NCI-H1105 (cell line): ENCODE measurements at places on chromosomes 2 and 18.

- DNase-seq: no peak
Observed at GRCh38 chr18:58603375-58604067, 25.4 kb downstream of the ALPK2 start.

DNA sequence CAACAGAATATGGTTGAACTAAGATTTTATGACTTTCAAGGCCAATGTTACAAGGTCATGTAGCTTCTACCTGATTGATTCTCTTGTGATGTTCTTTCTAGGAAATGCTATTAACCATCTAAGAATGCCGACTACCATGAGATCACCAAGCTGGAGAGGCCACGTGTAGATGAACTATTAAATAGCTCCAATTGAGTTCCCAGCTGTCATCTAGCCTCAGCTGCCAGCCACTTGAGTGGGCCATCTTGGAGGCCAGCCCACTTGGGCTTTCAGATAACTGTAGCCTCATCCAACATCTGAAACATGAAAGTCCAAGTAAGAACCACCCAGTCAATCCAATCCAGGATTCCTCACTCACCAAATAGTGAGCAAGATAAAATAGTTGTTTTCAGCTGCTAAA lies 376.9 kb upstream of the TMEFF2 start:
- DNase-seq: no peak

DNA sequence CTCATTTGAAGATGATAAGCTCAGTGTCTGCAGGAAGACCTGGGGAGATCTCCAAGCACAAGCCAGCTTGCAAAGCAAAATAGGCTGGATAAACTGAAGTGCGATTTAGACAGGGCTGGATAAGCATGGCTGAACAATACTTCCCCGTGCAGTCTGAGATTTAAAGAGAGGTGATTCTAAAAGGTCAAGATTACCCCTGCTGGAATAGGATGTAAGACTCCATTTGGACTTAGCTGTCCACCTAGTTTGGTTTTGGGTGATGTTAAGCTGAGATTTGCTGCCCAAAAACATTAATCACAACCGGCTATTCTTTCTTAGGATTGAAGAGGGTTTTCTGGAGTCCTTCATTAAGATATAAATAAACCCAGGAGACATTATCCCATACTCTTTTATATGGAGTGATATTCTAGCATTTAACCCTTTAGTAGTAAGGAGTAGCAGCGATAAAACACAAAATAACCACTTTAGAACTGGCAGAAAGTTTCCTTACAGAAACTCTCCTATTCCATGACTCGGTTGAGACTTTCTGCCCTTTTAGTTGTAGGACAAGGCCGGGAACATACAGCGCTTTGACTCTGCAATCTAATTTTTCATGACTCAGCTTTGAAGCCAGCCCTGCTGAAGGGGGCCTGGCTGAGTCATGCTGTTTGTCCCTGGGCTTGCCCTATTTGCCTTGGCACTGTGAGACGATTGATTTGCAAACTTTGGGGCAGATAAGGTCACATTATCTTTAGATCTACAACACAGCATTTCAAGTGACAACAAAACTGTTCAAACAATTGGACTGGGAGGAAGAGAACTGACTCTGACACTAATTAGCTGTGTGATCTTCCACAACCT lies 238.2 kb downstream of the GCA start:
- no peak for DNase-seq

DNA sequence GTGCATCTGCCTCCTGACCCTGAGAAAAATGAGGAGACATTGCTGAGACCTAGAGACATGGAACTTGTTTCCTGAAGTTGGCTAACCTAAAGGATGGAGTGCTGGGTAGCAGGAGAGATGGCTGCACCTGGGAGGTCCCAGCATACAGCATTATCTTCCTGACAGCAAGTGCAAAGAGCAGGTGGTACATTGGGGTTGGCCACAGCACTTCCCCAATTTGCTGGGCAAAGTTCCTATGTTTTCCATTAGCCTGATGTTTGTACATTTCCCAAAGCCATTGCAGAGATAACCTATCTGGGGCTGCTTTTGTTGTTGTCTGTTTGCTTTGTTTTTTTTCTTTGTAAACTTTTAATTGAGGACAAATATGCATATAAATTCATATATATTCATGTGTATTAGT lies 296.7 kb downstream of the HRH4 start:
- no peak for DNase-seq

GRCh38 chr18:13562494-13563029 lies 163.8 kb downstream of the FAM210A start:
- DNase-seq: no peak

GRCh38 chr2:162929571-162929970 lies 91.0 kb upstream of the KCNH7 start:
- DNase-seq: no peak

GRCh38 chr2:69743847-69744264 lies 1.9 kb downstream of the ANXA4 start:
- DNase-seq: no peak

DNA sequence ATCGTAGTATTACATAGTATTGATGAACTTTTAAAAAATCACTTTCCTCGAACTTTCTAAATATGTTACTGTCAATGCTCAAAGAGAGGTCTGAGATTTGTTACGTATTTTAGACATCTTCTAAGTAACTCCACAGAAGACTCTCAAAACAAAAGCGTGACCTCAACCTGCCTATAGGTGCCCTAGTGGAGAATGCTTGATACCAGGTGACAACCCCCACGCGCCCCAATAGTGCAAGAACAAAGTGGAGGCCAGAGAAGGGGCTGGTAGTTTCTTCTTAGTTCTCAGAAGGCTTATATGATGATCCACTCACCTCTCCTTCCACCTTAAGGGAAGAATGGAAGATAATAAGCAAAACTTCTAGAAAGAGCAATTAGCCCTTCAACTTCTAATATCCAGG lies 102.6 kb downstream of the ANKRD44 start:
- DNase-seq: no peak

DNA sequence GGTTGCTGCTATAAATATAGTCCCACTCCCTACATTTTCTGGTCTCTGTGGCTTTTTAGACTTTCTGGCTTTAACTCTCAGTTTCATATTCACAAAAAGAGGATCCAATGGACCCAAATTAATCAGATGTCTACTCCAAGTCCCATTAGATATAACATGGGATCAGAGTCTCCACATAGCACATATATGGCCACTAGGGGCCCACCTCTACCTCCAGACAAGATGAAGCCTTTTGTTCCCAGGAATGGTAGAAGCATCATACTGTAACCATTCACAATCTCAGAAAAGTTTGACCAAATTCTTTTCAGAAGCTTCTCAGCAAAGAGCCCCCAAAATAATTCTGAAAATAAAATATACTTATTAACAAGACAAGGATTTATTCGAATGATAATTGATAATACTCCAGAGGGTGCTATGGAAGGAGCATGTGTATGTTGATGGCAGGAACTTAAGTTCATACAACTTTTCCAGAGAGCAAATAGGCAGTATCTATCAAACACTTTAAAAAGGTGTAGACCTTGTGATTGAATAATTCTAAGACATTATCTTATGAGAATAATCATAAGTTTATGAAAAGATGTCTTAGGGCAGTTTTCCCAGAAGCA lies 382.3 kb upstream of the CRIM1 start:
- no peak for DNase-seq

GRCh38 chr2:123086613-123087385 lies 938.3 kb upstream of the CNTNAP5 start:
- no peak for DNase-seq

GRCh38 chr18:49006641-49007454 lies 56.1 kb upstream of the SMAD7 start:
- DNase-seq: peak; percentile 93

DNA sequence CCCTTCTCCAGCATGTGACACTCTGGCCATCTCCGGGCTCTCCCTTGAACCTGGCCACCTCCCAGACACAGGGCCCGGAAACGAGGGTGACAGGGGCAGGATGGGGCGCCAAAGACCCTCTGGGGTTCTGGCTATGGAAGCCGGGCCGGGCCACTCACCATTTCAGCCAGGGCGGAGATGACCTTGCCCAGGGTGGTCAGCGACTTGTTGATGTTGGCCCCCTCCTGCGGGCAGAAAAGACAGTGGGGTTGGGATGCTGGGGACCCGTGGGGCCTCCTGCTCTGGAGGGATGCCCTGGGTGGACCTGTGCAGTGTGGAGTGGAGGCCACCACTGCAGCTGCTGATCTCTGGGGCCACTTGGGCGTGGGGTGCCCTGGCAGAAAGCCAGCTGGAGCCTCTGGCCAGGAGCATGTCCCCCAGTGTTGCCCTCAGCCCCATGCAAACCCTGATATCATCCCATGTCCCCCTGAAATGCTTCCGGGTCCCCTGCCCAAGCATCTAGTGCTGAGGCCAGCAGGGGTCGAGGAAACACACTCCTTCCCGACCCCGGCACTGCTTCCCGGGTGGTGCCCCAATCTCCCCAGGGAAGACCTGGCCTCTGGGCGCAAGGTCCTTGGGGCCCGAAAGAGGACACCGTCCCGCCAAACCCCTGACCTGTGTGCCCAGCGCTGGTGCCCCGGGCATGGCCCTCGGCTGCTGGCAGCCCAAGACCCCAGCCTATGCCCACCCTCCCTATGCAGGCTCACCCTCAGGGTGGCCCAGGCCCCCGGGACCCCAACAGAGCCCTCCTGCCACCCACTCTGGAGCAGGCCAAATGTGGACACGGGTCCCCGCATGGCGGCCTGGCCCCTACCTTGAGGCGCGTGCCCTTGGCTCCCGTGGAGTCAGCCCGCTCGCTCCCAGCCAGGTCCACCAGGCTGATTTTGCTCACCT lies 36.9 kb downstream of the KIF1A start:
- no peak for DNase-seq

- peak; percentile 26 for DNase-seq
Observed at GRCh38 chr18:22559414-22560274, 141.9 kb upstream of the CTAGE1 start.

GRCh38 chr2:232240906-232241305 lies 137.6 kb upstream of the ALPP start:
- DNase-seq: no peak

DNA sequence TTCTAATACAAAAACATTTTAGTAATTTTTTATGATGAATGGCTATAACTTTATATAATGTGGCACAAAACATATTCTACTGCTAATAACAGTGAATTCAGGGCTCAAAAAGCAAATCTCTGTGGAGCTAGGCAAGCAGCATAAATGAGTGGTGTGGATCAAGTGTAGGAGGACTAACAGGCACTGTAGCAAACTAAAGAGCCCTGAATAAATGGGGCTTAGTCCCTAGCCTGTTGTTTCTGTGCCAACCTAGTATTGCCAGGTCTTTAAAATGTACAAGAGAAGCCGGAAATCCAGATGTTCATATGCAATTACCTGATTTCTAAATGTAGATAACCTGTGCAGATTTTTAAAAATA lies 18.5 kb downstream of the REL start:
- no peak for DNase-seq

DNA sequence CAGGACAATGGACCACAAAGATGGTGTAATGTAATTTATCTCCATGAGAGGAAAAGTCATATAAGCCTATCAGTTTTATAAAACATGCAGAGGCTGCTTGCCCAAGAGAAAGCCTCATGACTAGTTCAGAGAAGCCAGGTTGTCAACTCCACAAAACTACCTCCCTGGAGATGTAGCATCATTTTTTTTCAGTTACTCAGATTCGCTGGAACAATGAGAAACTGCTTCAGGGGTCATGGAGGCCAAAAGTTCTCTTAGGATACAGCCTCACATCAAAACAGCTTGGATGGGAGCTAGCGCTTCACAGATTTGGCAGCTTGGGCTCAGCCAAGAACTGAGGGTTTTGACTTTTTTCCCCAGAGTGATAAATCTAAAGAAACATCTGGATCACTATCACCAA lies 263.5 kb downstream of the INSIG2 start:
- DNase-seq: no peak

GRCh38 chr2:191983591-191983990 lies 136.7 kb upstream of the CAVIN2 start:
- DNase-seq: no peak

DNA sequence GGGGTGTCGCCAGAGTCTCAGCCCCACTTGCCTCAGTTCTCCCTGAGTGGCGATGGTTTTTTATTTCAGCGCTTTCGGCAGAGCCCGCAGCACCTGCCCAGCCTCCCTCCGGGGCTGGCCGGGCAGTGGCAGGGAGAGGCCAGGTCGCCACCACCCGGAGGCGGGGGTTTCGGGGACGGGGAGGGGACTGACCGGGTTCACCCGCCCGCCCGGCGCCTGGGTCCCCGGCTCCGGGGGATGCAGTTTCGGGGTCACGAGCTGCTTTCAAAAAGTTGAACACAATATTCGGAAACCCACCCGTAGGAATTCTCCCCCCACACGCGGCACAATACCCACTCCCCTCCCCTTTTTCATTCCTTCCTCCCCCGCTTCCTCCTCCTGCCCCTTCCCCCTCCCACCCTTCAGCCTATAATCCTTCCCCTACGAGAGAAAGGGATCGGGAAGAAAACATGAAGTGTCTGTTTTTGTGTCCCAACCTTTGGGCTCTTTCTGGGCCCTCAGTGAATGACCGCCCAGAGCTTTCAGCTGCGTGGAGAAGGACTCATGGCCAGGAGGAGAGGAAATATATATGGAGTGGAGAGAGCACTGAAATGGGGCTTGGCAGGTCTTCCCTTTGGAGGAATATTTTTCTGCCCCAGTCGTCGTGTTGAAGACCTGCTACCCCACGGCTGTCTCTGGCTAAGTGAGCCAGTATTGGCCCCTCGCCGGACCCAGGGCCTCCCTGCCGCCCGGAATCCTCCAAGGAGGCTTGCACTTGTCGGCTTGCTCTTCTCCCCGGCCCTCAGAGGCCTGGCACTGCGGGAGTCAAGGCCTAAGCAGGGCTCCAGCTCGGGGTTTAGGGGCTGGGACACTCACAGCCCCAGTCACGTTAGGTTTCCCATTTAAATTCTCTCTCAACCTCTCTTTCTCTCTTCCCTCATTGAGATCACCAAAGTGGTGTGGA lies 2.1 kb upstream of the SIX3 start:
- DNase-seq: no peak

- no peak for DNase-seq
Observed at GRCh38 chr2:211248841-211249240, 692.4 kb downstream of the CPS1 start.

- no peak for DNase-seq
Observed at GRCh38 chr2:37764739-37765138, 93.3 kb upstream of the CDC42EP3 start.

DNA sequence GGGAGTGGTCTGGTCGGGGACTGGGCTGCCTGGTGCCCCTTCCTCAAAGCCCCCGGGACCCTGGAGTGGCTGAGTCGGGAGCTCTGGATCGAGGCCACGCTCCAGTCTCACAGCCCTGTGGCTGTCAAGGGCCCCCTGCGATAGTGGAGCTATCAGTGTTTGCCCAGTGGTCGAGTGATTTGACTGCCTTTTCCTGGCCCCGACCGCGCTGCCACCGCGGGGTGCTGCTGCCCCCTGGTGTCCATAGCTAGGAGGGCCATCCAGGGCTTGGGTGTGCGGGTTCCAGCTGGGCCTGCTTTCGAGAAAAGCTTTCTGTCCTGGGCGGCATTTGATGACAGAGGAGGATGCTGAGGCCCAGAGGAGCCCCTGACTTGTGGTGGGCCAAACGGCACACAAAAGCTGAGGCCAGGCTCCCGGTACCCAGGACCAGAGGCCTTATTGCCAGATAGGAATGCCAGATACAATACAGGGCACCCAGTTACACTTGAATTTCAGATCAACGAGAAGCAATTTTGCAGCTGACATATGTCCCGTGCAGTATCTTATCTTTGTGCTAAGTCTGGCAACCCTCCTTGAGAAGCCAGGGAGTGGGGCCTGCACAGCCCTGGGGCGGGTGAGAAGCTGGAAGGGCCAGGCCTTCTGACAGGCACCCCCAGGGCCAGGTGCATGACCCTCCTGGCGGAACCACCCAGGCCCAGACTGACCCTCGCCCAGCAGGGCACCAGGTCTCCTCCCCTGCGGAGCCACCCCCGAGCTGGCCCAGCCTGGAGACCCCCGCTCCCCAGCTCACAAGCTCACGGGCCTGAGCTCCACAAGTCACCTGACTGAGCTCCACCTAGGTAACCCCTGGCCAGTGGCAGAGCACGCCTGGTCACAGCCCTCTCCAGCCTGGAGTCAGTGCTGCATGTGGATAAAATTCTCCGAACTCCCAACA lies 13.0 kb downstream of the ODC1 start:
- peak; percentile 60 for DNase-seq
